ENCODE measurements at places on chromosomes 4 and X.

DNA sequence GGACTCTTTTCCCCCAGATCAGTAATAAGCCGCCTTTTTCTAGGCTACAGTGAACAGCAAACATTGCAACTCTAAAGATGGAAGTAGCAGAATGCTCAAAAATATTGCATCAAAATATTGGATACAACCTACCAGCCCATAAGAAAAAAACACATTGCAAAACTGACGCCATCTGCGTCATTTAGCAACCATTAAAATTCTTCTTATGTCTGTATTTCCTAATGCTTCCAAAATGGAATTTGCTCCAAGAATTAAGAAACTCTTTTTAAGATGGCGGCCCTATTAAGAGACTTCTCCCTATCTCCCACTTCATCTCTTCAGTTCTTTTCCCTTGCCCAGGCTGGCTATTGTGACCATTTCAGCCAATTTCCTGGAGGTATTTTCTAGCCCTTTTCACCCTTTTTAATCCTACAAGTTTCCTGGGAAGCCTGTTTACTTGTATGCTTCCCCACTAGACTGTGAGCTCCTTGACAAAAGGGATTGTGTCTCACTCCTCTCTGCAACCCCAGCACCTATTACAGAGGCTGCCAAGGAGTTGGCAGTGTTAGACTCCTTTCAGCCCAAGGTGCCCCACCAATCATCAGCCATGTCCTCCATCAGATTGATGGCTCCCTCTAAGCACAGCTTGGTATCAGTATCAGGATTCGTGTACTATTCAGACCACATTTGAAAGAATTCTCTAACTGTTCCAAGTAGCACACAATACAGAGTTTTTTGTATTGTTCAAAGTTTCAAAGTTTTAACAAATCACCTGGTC, 4.4 kb downstream of the GPC3 start:
- DNase-seq = no peak

DNA sequence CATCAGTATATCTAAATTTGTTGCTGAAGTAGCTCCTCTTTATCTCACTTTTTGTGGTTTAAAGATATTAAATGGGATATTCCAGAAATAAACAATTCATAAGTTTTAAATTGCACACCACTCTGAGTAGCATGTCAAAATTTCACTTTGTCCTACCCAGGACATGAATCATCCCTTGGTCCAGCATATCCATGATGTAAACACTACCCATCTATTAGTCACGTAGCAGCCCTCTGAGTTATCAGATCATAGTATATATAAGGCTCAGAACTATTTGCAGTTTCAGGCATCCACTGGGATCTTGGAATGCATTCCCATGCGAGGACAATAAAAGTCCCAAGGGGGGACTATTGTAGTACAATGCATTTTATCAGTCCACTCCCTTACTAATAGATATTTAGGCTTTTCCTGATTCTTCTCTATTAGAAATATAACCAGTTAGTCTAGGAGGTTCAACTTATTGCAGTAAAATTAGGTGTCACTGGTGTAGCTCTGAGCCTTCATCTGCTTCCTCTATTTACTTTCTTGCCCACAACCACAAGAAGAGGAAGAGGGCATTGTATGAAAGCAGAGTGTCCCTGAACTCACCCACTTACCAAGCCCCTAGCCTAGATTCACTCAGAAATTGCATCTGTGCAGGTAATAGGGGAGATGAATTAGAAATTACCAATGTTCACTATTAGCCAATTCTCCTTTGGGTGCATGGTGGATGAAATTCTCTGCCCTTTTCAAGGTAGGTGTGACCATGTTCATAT, 409.8 kb upstream of the GALNT7 start:
- no peak for DNase-seq

DNA sequence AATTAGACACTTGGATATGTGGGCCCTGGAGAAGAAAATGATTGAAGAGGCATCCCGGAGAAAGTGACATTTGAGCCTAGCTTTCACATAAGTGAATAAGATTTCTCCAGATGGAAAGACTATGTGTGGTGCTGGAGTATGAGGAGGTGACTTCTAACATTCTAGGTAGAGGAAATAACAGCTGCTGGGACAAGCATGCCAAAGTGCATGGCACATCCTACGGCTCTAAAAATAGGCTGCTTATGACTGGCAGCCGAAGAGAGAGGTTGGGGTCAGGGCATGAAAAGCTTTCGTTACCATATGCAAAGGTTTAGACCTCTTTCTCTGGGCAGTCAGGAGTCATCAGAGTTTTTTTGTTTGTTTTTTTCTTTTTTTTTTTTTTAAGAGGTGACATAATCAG, 142.0 kb downstream of the SOX3 start:
- DNase-seq = no peak

GRCh38 chr4:149409555-149409962, 406.1 kb downstream of the IQCM start:
- no peak for DNase-seq

- no peak for DNase-seq
These were observed 86.5 kb upstream of the KLF3 start for GRCh38 chr4:38577462-38577861.

DNA sequence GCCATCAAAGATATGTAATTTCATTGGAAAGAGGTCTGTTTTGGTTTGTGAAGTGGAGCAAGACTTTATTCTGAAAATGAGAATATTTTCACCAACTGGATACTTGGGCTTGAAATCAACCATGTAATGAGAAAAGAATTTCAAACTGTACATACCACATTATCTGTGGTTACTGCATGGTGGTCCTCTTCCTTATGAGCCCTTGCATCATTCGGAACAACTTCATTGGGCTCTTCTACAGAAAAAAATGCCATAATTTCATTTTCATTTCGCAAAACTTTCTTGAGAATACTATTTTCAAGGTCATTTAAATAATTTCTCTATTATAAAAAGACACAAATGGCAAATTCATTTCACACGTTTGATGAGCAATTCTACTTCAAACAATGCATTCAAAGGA, 148.6 kb upstream of the RPS6KA6 start:
- DNase-seq = no peak

DNA sequence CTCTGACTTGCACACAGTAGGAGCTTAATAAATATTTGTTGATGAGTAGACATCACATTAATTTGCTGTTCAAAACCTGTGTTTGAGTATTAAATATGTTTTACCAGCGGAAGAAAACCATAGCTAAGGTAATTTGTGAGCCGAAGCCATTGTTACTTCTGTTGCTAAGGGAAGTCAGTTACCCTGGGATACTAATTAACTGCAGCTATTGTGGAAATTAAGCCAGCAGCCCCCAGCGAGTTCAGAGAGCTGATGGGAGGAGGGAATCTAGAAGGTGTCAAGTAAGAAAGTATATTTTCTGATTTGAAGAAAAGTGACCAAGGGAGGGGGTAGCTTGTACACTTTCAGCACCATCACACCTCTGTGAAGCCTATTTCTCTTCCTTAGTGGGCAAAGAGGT, 76.7 kb upstream of the IGSF1 start:
- no peak for DNase-seq

- no peak for DNase-seq
These were observed 644.9 kb upstream of the PITX2 start for GRCh38 chr4:111267786-111268185.

DNA sequence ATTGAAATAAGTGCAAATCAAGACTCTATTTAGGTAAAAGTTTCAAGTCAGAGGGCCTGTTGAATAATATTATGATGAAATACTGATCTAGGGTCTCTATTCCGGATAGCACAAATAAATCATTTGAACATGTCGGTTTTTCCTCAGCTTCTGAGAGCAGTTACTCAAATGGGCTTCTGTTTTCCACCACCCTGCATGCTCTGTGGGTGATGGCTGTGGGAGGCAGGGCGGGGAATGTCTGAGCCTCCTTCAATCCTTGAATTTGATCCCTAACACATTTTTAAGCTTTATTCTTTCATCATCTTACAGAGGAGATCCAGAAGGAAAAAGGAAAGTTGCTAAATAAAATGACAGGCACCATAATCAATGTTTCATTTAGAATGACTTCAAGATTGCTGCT, 8.5 kb downstream of the UNC5C start:
- no peak for DNase-seq

DNA sequence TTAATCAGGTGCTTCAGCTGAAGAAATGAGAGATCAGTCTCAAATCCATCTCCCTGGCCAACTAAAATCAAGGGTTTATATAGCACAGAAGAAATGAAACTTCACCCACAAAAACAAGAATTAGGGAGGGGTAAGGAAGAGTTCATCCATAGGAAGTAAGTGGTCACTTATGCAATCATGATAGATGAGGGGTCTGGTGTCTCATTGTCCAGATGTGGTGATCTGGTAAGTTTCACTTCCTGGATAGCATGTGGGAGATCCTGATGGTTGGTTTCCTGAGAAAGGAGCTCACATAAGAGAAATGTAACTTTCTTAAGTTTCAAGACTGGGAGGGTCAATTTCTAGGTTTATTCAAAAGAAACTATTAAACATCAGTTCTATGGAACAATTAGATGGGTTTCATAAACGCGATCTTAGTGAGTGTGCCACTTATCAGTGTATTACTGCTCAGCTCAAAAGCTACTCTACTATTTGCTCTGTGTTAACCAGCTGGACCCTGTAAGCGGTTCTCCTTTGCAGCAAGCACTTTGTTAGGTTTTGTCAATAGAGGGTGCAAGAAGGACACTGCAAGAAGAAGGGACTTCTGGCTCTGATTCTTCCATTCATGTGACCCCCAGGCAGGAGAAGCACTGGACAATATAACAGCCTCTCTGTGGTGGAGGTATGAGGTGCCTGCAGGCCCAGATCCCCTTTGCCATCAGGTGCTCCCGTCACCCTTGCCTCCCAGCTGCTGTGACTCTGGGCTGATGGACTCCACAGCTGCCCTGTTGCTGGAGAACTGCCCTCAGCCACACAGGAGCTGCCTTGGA, 35.4 kb upstream of the HPSE start:
- no peak for DNase-seq

- DNase-seq = peak; percentile 80
These were observed 20.8 kb downstream of the IRF2 start for GRCh38 chr4:184453365-184454160.

GRCh38 chr4:24598025-24598424, 13.7 kb upstream of the DHX15 start:
- no peak for DNase-seq

DNA sequence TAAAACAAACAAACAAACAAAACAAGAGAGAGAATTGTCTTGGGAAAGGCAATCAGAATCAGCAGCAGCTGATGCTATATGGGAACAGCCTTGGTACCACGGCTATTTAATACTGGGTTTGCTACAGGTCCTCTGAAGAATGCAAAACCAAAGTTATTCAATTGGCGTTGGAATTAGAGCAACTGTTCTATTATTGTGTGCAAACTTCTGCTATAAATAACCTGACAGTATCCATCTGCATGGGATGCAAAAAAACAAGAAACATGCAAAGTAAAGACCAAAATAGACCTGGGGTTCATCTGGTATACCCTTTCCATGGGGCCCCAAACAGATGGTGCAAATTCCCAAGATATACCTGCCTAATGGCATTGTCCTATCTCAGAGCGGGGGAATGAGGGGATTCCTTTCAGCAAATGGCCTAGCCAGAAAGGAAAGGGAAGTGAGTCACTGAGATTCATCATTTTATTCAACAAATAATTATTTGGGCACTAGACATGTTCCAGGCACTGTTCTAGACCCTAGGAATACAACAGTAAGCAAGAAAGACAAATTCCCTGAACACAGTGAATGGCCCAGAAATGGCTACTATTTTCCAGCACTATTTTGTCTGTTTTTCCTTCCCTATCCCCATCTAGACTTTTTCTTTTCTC, 268.9 kb downstream of the FBXW7 start:
- DNase-seq = no peak

- DNase-seq = no peak
These were observed 41.9 kb downstream of the CNGA1 start for GRCh38 chr4:47974566-47974965.

GRCh38 chrX:113305496-113305895, 464.9 kb upstream of the AMOT start:
- no peak for DNase-seq

GRCh38 chr4:61924131-61924530, 724.0 kb downstream of the ADGRL3 start:
- DNase-seq = no peak

GRCh38 chr4:1041147-1041935, 29.9 kb downstream of the FGFRL1 start:
- DNase-seq = no peak

DNA sequence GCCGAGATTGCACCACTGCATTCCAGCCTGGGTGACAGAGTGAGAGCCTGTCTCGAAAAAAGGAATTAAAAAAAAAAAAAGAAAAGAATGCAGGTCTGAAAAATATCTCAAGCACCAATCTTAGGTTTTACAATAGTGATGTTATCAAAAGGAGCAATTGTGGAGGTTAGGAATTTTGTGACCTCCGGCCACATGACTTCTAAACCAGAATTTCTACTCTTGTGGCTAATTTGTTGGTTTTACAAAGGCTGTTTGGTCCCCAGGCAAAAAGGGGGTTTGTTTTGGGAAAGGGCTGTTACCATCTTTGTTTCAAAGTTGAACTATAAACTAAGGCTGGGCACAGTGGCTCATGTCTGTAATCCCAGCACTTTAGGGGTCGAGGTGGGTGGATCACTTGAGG, 15.4 kb upstream of the ZNF41 start:
- DNase-seq = no peak
